ENCODE measurements at places on chromosomes 1 and 21.

DNA sequence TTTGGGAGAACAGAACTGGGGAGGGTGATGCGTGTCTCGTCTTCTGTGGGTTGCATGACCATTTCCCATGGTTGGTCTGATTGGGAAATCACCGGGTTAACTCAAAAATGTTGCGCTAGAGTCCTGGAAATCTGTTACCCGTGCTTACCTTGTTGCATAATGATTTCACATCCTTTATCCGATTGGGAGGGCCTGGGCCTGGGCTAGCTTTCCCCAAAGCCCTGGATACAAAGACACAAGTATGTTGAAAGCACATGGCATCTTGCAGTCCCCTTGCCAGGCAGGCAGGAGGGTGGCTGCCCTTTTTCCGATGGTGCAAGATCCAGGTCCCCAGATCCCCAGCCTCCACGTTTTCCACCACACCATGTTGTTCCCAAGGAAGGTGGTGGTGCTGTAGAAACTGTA lies 582 bp downstream of the TRPM2 start:
- no peak for DNase-seq

- DNase-seq = no peak
Observed at GRCh38 chr1:169869426-169869825, 24.3 kb downstream of the SCYL3 start.

- no peak for DNase-seq
Observed at GRCh38 chr1:56533621-56534020, 45.7 kb downstream of the PLPP3 start.

DNA sequence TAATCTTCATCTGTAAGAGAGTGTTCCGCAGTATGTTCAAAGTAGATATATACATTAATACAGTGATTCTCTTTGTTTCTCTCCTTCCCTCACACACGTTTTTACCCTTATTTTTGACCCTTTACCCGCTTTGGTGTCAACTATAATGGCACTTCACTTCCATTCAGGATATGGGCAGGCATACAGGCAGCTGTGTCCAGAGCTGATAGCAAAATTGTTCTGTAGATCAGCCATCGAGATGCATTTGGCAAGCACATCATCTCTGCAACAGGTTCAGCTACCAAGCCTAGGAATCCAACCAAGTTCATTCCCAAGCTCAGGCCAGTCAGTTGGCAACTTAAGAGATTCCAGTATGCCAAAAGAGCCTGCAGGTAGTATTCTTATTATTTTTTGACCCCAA lies 74.8 kb downstream of the FNBP1L start:
- DNase-seq = no peak

- no peak for DNase-seq
Observed at GRCh38 chr1:243343970-243344937, 88.4 kb downstream of the SDCCAG8 start.

DNA sequence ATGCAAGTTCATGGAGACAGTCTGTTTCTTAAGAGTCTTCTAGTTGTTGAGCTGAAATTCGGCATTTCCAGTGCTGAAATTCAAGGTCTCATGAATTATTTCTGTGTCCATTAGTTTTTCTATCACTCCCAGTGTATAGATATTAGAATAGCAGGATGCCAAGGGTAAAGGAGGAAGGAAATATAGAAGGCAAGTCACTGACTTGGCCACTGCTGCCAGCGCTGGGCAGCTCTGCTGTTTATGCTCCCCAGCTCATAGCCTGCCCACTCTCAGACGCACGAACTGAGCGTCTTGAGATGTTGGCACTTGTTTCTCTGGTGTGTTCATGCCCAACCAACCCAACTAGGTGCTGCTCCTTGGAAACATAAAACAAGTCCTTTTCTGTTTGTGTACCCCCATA lies 110.1 kb downstream of the SLC45A1 start:
- no peak for DNase-seq

DNA sequence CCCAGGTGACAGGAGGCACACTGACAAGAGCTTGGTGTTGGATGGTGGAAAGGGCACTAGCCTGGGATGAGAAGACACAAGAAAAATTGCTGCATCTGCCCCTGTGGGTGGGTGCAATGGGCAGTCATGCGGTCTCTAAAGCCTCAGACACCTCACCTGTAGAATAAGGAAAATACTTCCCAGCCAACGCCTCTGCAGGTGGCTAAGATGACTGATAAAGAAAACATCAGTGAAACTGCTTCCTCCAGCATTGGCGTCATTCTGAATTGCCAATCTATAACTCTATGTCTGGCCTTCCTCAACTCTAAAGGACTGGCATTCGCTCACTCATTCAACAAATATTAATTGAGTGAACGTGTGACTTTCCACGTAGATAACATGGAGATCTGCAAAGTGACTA lies 100.4 kb upstream of the F3 start:
- DNase-seq = no peak

DNA sequence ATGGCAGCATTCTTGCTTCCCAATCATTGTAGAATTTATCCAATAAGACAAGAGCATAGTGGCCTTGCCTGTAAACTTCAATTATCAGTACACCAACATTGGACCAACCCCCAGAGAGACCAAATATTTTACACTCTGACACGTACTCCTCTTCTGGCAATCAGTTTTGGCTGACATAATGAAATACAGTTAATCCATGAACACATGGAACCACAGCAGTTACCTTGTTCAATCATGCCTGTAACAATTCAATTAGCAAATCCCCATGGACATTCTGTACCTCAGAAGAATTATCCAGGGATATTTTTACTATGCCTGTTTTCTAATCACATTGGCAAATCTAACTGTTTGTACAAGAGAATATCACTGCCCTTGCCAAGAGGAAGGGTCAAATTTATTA lies 2162.0 kb downstream of the MRPL39 start:
- no peak for DNase-seq

DNA sequence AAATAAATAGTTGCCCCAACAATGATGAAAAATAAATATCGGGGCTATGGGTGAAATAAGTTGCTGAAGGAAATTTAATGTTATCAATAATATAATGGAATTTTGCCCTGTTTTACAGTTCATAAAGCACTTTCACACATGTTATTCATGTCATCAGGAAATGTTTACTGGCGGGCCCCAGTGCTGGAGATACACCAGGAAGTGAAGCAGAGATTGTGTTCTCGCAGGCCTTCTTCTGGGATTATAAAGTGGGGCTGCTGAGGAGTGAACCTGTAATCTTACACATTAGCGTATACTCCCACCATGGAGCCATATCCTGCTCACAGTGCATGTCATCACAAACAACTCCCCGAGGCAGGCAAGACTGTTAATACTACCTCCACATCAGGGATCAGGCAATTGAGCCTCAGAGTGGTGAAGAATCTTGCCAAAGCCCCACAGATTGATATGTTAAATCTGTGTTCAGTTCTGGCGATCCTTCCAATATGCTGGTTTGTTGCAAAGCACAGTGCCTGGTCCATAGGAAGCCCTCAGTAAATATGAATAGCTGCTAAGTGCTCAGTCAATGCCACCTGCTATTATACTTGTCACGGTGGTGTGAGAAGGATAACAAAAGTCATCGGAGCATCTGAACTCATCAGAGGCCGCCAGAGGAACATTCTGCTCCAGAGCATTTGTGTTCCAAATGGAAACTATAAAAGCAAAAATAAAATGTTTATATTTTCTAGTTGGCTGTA lies 104.4 kb upstream of the UBE2U start:
- DNase-seq = no peak

DNA sequence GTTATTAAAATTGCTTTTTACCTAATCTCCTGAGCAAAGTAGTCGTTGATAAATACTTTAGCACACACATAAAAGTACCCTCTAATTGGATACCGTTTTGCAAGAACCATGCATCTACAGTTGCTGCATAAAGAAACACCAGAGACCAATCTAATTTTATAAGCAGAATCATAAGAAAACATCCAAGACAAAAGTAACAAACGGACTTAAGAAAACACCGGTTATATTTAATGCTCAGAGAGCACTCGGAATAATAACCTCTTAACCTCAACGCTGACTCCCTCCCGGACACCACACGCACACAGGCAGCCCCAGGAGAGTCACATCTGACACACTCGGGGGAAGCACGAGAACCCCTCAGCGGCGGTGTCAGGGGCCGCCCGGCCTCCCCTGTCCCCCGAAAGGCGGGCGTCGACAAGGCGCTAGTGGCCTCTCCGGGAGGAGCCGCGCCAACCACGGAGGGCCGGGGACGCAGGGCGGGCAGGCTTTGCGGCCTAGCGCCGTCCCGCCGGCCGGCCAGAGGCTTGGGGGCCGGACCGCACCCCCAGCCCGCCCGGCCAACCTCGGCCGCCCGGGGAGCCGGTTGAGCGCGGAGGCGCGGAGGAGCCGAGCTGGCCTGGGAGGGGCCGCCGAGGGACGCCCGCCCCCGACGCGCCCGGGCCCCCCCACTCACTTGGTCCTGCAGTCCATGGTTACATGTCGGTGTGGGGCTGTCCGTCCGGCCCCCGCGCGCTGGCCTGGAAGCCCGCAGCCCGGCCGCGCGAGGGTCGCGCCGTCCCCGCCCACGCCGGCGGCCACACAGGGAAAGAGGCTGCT lies 606 bp downstream of the DENND1B start:
- no peak for DNase-seq

DNA sequence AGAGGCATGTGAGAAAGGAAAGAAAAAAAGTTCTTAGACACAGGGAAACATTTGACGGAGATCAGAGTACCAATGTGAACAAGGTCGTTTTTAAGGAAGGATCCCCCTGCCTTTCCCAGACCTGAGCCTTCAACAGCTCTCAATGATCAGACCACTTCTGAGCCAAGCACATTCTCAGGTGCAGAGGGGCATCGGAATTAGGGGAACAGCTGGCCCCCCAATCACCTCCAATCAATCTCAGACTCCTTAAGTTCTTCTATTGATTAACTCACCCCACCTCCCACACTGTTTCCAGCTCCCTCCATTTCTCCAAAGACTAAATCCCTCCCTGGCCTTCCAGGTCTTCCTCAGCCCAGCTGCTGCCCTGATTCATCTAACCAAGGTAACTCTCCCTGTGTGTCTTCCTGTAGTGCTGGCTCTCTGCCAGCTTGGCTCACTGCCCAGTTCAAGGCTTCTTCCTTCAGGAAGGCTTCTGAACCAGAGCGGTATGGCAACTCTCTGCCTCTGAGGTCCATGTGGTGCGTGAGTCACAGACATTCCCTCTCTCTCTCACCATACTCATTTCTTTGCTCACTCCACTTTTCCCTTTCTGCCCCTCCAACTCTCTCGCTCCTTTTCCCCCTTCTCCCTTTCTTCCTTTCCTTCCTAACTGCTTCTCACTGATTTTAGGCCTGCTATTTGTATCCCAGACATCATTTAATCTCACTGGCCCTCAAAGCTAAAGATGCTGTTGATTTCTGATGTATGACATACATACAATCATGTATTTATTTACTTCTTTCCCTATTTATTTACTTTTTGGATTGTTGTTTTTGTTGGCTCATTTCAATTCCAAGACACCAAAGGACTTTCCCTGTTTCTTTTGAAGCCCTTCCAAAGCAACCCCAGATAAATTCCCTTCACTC lies 18.1 kb downstream of the CFAP45 start:
- DNase-seq = no peak

DNA sequence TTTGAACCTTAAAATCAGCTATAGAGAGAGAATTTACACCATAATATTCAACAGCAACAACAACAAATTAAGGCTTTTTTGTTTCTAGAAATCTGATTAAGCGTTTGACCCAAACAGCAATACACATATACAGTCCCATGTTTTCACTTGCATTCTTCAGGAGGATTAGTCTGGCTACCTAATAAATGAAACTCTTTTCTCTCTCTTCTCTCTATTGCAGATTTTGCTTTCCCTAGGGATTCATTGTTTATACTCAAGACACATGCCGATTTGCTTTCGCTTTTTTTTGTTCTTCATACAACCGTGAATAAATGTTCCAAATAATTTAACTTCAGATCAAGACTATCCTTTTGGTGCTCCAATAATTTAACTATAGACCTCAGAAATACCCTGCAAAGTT lies 162.4 kb upstream of the PTBP2 start:
- DNase-seq = no peak

GRCh38 chr1:84422909-84423308 lies 24.6 kb downstream of the DNASE2B start:
- DNase-seq = no peak

GRCh38 chr1:45015683-45016082 lies 3.6 kb downstream of the UROD start:
- no peak for DNase-seq

DNA sequence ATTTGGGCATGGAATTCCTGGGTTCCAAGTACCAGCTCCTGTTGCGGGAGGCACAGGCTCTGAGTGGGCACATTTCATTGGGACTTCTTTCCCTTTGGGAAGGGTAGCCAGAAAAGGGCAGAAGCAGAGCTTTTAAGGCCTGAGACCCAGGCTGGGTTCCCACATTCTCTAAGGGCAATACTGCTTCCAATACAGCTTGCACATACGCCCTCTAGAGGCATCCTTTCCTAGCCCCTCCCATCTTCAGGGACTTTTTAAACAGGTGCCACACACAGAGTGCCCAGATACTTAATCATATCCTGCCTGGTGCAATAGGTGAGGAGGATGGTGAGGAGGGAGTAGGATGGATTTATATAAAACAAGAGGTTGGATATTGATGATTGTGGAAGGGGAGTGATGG lies 5.7 kb downstream of the GPR88 start:
- no peak for DNase-seq

DNA sequence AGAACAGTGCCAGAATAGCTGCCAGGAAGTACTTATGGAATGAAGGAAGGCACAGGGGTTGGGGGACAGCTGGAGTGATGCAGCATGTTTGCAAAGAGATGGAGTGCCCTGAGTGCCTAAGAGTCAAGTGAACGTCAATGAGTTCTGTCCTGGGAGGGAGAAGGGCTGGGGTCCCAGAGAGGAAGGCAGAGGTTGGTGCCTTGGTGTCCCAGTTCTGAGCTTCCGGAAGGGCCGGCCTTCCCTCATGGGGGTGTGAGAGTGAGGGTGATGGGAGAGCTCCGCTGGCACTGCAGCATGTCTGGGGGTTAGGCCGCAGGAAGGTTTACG lies 17.6 kb downstream of the NES start:
- DNase-seq = no peak

DNA sequence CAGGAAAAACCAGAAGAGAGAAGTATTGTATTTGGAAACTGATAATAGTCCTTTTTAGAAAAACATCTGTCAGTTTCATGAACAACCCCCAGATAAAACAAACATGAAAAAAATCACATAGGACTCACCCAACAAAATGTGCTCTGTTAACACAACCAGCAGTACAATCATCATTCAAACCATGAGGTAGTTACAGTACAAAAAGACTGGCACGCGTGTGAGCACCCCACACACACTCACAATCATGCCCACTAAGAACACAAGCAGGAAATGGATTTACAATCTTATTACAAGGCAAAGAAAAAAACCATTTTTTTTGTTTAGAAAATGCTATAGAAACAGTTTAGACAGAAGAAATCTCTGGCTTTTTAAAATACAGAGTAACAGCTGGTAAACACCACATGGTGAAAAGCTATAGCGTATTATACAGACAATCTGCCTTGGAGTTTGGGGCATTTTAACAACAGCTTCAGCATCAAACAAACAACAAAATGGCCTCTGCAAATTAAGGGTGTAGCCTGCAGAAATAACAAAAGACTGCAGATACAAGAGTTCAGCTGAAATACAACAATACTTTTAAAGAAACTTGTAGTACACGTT lies 180.0 kb downstream of the CDC7 start:
- DNase-seq = no peak

- DNase-seq = no peak
Observed at GRCh38 chr1:212412374-212412773, 2.3 kb downstream of the PACC1 start.

GRCh38 chr1:173405834-173406233 lies 71.3 kb upstream of the PRDX6 start:
- DNase-seq = no peak
